Stimulated activated CD4-positive, alpha-beta T cell treated with anti-CD3 and anti-CD28 coated beads, Interleukin-15, amount 100 ng/mL, for 48 hours (primary cell): ENCODE measurements at places on chromosomes 2 and 18.

- peak; percentile 30 for DNase-seq
These were observed 4.5 kb upstream of the OSR1 start for GRCh38 chr2:19362755-19363473.

DNA sequence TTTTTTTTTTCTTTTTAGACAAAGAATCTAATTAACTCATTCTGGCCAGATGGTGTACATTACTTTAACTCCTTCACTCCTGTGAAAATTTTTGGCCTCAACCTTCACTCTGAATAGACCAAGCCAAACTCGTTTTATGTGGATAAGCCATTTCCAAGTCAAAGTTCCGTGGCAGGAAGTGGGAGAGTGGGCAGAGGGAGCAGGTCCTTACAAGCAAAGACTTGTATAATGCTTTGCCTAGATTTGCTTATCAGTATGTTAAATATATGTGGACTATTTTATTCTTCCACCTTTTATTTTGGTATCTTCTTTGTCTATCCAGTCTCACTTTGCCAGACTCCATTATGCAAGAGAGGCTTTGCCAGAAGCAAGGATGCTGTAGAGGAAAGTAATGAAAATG is 178.1 kb upstream of the TNP1 start:
- DNase-seq = no peak

DNA sequence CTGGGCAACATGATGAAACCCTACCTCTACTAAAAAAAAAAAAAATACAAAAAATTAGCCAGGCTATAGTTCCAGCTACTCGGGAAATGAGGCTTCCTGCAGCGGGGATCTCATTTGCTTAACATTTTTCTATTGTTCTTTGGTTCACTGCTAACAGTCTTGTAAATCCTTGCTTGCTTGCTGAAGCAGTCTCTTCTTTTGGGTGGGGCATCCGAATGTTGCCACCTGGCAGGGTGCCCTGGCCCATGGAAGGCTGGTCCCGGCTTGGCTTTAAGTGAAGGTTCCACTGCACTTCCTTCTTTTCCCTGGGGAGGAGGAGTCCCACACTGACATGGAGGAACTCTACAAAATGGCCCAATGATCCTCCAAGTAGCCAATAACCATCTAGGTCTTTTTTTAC is 6.0 kb upstream of the ANKRD29 start:
- no peak for DNase-seq

DNA sequence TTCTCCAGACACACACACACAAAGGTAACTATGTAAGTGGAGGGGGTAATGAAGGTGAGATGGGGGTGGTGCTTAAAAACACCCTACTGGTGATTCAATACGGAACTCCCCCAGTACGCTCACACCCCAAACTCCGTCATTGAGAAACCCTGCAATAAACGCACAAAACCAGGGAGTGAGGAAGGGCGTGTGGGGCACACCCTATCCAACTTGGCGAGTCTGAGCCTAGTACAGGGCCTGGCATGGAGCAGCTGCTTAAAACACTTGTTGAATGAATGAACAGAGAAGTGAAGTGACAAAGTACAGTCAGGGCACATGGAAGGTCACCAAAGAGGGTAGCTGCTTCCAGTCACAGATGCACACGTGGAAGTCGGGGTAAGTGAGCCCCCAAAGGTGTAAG is 146.8 kb upstream of the SMAD2 start:
- DNase-seq = no peak

DNA sequence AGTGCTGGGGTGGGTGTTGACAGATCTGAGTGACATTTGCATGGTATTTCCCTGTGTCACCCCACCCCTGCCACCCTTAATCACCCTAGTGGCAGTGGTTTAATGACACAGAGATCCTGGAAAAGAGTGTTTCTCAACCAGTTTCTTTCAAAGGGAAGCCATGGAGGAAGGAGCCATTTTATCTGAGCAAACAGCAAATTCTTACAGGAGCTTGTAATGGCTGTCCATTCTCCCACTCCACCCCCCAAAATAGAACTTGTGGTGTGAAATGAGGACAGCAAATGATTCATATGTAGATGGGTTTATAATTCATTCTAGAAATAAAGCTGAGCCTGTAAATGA is 51.5 kb downstream of the CDC42EP3 start:
- no peak for DNase-seq

- DNase-seq = no peak
These were observed 53.1 kb upstream of the EFEMP1 start for GRCh38 chr2:55976681-55977080.

DNA sequence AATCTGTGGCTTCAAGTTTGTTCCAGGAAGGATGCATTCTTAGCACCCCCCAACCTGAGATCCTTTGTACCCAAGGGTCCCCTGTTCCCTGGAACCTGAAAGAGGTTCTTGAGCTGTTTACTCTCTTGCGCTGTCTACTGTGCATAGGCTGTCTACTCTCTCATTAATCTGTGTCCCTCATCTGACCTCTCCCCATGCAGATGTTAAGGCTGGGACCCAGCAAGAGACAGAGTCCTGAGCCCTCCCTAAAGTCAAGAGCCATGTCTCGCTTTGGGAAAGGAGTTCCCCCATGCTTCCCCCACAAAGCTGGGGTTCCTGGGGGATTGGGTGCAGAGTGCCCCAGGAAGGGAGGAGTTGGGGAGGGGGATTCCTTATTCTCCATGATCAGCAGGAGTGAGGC is 312.9 kb downstream of the CYP26B1 start:
- no peak for DNase-seq

DNA sequence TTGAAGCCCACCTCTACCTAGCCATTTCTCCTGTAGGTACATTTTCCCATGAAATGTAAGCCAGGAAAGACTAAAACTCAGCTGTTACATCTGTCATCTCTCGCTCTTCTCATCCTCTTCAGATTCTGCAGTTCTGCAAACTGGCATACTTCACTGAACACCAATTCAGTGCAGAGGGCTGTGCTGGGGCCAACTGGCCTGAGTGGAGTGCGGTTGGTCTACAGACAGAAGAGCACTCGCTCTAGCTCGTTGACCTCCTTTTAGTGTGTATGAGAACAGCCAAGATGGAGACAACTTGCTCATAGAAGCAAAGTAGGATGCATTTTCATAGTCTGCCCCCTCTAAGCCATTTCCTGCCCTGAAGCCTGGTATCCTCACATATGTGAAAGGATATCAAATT is 862.6 kb downstream of the BCL11A start:
- no peak for DNase-seq

DNA sequence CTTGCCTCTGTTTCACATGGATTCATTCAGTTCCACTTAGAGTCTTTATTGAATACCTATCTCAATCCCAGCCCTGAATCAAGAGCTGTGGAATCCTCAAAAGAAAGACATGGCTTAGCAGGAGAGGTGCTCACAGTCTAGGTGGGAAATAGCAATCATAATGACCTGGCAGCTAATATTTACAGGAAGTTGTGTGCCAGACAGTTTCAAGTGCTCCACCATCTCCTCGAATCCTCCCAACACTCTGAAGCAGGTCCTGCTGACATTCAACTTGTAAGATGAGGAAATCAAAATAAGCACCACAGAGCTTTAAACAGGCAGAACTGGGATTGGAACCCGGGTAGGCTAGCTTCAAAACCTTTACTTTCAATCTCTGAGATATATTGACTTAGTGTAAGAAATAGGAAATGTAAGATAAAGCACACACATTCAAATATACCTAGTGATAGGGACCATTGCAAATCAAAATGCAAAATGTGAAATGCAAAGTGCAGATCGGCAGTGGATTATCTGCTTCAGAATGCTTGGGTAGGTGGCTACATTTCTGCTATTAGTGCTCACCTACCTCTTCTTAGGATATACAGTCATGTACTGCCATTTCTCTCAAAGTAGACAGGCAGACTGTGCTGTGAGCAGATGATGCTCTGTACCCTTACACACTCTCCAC is 182.0 kb downstream of the PRKCE start:
- DNase-seq = no peak

DNA sequence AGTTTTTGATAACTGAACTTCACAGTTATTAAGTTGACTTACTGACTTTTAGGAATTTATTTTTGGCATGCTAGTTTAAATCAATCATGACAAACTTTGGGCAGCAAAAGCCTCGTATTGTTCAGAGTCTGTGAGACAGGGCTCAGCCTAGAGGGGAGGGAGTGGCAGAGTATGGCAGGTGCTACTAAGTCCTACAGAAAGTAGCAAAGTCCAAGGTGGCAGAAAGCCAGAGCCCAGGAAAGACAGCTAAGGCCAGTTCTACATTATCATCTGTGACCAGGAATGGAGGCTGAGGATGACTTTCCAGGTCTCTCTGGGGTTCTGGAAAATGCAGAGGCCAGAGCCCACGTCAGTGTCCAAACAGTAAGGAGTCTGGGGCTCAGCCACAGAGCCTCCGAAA is 34.2 kb downstream of the CHST10 start:
- DNase-seq = no peak

- no peak for DNase-seq
These were observed 315.0 kb downstream of the ALK start for GRCh38 chr2:29606104-29607037.

DNA sequence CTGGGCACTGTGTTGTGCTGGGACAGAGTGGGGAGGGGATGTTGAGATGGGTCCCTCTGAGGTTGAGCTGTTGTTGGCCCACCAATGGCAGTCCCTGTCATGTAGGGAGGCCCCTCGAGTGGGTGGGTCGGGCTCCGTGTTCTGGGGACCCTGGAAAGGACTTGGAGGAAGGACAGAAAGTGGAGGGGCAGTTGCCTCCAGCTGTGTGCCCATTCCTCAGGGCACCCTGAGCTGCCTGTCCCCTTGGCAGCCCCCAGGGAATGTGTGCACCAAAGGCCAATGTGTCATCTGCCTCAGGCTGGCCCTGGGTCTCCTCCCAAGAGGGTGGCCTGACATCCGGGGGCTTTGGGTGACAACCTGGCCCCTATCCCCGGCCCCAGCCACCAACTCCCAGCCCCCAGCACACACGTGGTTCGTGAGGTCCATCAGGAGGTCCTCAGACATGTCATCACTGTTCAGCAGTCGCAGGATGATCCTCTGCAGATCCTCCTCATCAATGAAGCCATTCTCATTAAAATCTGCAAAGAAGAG is 57.7 kb downstream of the CIB4 start:
- DNase-seq = no peak
